ENCODE measurements at places on chromosomes 2 and 18.
A peak's percentile ranks its signal among the peaks of the same experiment; 100 is the strongest.

GRCh38 chr2:196546151-196546919, 93.2 kb upstream of the CCDC150 start:
- DNase-seq, result no peak

GRCh38 chr2:59046401-59047372, 805.6 kb upstream of the FANCL start:
- no peak for DNase-seq

DNA sequence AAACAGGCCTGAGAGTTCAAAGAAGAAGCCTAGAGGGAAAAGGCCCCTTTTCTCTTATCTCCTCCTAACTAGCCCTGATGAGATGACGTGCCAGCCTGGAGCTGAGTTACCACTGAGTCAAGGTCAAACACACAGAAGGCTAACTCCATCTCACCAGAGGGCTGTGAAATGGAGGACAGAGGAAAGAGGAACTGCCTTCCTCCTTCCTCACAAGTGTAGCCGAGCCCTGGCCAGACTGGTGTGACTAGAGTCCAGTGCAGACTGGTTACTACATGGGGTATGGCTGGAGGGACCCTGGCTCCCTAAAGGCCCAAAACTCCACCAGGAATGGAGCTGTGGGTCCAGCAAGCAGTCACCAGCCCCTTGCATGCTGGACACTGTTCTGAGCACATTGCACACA, 35.7 kb upstream of the GYPC start:
- no peak for DNase-seq

DNA sequence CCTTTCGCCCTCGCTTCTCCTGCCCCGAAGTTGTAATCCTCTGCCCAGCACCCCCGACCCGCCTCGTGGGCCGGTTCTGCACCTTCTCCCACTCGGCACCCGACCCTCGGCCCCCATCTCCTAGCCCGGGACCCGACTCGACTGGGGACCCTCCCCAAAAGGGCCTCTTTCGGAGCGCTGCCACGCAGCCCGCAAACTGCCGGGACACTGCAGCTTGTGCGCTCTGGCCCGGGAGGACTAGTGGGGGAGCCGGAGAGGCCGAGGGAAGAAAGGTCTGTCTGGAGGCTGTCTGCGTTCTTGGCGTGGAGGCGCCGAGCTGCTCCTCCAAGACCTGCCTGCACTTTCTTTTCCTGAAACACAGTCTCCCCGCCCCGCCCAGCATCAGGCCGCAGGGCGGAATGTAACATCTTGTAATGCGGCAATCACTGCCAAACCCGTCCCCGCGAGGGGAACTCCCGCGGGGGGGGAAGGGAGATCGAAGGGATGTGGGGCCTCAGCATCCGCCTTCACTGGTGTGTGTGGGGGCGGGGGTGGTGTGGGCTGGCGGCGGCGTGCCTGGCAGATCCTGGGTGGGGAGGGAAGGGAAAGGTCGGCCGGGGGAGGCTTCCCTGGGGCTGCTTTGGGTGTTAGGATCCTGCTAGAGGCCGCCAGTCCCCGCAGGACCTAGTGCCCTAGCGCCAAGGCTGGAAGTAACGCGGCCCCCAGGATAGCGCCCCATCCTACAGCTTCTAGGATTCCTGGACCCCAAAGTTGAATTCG, 7.4 kb downstream of the DLX2 start:
- DNase-seq, result peak; percentile 58

DNA sequence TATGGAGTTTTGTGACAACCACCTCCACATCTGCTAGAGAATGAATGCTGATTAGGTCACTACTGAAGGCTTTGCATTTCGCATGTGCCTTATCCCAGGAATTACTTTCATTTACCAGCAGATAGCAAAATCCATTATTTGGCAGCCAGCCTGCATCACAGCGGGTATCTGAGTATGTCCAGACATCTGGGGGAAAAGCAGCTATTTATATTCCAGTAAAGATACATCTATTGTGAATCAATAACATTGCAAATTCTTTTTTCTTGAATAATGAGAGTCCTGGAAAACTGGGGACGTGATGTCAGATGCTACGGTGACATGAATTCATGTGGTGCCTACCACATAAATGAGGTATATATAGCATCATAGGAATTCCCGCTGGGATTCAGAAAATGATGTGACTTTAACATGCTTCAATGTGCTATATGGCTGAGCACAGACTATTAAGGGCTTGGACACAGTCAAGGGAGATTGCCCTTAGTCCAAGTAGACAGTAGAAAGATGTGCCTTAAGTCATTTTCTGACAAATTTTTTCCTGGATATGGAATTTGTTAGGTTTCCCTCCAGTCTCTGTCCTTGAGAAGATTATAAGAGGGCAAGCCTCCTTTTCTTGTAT, 84.2 kb upstream of the CD302 start:
- no peak for DNase-seq

- DNase-seq, result no peak
Measured at GRCh38 chr18:46246101-46246500, 141.9 kb downstream of the HAUS1 start.

DNA sequence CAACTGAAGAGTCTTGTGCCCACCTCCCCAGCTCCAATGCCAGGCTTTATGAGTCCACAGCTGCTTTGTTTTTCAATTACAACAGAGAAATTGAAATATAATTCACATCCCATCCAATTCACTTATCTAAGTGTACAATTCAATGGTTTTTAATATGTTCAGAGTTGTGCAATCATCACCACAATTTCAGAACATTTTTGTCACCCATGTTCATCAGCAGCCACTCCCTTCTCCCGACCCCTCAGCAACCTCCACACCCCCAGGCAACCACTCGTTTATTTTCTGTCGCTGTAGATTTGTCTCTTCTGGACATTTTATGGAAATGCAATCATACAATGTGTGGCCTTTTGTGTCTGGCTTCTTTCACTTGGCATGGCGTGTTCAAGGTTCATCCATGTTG, 23.3 kb downstream of the INHBB start:
- DNase-seq, result no peak

DNA sequence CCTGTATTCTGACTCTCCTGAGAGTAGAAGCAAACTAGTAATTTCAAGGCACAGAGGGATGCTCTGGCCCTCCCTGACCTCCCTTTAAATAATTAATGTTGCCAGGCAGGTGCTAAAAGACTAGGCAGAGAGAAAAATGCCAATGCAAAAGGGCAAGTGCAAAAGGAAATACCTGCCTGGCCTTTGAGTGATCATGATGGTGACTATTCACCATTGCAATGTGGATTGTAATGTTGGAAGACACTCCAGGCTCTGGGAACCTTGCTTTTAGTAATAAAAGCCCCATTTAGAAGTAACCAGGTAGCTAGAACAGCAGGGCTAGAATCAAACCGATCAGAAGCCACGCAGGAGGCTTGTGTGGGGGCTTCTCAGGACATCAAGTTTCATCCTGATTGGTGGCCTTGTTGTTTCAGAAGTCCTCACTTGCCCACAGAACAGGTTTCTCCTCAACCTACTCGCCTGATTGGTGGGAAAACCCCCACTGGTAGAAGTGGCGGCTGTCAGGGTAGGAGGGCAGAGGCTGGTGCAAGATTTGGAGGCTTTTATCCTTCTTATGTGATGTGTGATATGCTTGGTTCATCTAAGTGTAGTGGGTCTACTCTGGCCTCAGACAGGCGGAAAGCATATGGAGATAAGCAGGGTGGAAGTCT, 16.0 kb upstream of the CHRNA1 start:
- DNase-seq, result no peak

- no peak for DNase-seq
Measured at GRCh38 chr2:39550701-39551285, 113.7 kb upstream of the MAP4K3 start.

DNA sequence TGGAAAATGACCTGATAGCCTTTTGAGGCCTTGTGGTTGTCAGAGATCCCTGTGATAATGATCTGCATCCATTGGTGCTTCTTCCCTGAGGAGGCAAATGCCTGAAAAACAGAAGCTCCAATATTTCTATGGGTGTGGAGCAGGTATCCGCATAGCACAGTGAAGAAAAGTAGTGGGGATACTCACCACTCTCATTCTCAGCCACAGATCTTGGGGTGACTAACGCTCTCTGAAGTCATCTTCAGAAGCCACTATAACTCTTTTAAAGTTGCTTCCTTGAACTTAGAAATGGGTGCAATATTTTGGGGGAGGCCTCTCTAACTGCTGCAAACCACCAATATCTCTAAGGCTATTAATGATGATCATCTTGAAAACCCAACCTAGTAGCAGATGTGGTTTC, 46.2 kb downstream of the ARHGAP15 start:
- no peak for DNase-seq

GRCh38 chr2:188307850-188308283, 16.2 kb downstream of the GULP1 start:
- DNase-seq, result no peak

DNA sequence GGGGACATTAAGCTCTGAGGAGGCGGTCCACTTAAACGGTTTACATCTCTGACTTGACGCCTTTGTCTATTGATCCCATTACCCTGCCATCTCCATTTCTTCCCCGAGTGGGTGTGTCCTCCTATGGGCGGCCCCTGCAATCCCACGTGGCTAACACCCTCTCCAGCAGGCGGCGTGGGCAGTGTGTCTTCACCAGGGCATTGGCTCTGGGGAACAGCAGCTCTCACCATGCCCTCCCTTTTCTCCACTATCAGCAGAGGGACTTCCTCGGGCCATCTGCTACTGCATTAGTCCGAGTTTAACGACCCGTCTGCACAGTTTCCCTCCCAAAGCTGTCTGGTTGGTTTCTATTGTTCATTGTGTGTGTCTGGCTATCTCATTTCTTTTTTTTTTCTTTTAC, 511.9 kb upstream of the NRP2 start:
- DNase-seq, result no peak

- DNase-seq, result no peak
Measured at GRCh38 chr2:219002395-219003266, 9.4 kb upstream of the CRYBA2 start.

DNA sequence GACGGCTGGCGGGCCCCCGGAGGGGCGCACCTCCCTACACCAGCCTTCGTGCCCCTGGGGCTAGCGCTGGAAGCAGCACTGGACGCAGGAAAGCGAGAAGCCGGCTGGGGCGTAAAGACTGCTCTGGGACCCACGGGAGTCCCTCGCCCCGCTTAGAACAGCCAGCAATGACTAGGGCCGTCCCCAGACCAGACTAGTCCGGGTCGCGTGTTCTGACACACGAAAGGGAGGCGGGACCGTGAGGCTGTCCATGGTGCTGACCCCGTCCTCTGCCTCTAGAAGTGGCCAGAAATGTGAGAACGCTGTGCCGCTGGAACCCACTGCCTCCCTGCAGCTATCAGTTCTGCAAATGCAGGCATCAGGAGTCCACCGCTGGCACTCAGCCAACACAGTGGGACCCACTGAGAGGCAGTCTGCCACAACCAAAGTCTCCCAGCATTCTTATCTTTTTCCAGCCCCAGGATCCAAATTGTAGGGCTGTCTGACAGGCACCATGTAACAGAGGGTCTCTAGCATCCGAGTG, at the start of gene UCN:
Gene UCN (minus strand): TSS at position 87 of the 523 bp plus-strand sequence. CDS start 550 bp downstream, outside the sequence.
- DNase-seq, result no peak

GRCh38 chr2:160876029-160876428, 284.2 kb upstream of the TANK start:
- DNase-seq, result no peak

GRCh38 chr2:54763636-54764291, 40.3 kb downstream of the EML6 start:
- no peak for DNase-seq

GRCh38 chr2:68223419-68223818, 28.9 kb downstream of the PPP3R1 start:
- DNase-seq, result no peak

DNA sequence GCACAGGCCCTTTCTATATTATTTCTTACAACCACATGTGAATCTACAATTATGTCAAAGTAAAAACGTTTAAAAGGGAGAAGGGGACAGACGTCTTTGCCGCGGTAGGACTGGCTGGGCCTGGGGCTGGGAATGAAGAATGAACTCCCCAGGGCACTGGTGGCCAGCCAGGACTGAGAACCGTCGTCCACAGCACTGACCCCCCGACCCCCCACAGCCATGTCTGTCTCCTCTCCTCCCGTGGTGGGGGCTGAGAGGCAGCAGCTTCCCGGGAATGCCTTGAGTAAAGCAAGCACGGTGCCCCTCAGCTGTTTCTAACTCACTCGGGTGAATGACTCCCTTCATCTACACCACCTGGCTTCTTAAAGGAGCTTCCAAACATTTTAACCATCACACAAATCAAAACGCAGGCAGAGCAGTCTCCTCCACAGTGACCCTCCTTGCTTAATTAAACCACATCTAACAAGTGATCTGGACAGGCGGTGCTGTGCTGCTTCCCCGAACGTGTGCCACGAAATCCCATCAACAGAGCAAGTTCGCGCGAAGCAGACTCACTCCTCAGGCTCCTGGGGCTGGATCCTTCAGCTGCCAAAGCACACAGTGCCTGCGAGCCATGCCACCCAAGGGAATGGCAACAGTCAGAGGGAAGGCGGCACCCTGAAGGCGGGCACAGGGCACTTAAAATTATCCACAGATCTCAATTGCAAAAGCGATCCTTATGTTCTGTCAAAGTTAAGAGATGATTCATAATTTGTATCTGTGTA, 217.7 kb downstream of the EIPR1 start:
- no peak for DNase-seq

DNA sequence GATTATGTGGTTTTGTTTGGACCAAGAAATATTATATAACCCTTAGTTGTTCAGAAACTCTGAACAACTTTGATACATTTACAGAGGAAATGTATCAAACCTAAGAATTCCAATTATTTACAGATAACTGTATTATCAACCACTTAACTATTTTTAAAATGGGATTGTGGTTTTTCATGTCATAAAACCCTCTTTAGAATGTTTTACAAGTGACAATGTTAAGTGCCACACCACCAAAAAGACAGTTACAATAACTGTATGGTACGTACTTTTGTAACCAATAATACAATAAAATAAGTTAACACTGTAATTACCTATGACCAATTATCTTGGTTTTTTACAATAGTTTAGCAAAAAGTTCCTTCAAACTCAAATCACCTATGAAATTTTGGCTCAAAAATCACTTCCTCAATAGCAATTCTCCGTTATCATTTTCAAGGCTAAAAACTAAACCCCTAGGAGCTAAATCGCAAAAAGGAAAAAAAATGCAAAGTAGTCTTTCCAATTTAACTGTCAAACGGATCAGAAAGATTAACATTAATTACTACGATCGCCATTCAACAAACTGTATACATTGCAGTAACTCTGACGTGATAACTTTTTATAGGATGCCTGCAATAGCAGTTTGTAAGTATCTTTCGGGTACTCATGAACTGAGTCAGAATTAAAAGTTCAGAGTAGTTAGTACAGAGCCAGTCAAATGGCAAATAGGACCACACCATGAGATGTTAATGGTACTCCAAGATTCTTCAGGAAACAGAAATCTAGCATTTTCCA, 1.5 kb downstream of the ROCK1 start:
- no peak for DNase-seq

GRCh38 chr18:74334242-74334893, 18.7 kb downstream of the C18orf63 start:
- no peak for DNase-seq

DNA sequence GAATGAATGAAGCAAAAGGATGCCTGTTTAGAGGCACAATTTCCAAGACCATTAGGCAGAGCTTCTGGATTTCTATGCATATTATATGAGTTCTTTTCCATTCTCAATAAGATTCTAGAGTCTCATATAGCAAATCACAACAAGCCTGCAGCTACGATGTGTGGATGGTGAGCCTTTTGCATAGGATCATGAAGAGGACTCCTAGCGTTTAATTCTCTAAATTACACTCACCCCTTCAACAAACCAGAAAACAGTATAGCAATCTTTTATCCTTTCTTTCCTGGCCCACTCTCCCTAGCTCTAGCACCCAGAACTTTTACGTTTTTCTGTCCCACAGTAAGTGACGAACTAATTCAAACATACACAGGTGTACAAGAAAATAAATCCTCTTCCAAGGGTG, 293.1 kb upstream of the KLHL29 start:
- no peak for DNase-seq

- DNase-seq, result no peak
Measured at GRCh38 chr2:45532181-45532580, 78.9 kb downstream of the SRBD1 start.

GRCh38 chr2:60821133-60821469, 60.3 kb upstream of the REL start:
- DNase-seq, result no peak

Data from stimulated activated CD4-positive, alpha-beta T cell treated with anti-CD3 and anti-CD28 coated beads, Interleukin-15, amount 100 ng/mL, for 1 hour (primary cell).